Activated T-cell treated with anti-CD3 and anti-CD28 coated beads for 24 hours (primary cell): ENCODE measurements at places on chromosomes 1 and 21.

DNA sequence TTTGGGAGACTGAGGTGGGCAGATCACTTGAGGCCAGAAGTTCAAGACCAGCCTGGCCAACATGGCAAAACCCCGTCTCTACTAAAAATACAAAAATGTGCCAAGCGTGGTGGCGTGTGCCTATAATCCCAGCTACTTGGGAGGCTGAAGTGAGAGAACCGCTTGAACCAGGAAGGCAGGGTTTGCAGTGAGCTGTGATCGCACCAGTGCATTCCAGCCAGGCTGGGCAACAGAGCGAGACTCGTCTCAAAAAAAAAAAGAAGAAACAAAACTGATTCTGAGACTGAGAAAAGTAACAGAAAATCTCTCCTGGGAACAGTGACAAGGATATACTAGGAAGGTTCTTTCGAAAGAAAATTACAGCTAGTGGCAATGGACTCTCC is 20.9 kb downstream of the USP48 start:
- DNase-seq, result no peak

DNA sequence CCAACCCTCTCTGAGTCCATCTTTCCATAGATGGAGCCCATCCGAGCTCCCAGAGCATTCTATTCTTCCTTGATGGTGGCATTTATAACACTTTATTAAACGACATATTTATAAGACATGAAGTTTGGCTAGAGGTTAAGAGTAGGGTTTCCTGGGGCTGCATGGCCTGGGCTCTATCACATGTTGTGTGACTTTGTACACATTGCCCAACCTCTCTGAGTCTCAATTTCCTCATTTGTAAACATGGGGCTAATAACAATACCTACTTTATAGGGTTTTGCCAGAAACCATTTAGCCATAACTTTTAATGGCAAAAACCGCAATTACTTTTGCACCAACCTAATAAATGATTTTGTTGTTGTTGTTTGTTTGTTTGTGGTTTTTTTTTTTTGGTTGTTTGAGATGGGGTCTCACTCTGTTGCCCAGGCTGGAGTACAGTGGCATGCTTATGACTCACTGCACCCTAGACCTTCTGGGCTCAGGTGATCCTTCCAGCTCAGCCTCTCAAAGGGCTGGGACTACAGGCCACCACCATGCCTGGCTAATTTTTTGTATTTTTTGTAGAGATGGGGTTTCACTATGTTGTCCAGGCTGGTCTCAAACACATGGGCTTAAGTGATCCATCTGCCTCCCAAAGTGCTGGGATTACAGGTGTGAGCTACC is 13.9 kb upstream of the ASAP3 start:
- DNase-seq, result no peak

DNA sequence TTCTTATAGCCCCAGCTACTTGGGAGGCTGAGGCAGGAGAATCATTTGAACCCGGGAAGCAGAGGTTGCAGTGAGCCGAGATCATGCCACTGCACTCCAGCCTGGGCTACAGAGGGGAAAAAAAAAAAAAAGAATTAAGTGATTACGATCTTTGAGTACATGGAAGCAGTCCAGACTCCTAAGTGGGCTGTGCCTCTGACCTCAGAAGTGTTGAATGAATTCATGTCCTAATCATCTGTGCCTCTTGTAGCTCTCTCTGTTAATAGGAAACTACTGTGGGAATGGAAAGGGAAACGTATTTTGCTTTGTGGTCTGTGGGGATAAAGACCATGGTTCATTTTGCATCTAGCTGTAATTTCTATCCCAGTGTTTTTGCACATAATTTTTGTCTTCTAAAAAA is 8.4 kb upstream of the IVNS1ABP start:
- no peak for DNase-seq

DNA sequence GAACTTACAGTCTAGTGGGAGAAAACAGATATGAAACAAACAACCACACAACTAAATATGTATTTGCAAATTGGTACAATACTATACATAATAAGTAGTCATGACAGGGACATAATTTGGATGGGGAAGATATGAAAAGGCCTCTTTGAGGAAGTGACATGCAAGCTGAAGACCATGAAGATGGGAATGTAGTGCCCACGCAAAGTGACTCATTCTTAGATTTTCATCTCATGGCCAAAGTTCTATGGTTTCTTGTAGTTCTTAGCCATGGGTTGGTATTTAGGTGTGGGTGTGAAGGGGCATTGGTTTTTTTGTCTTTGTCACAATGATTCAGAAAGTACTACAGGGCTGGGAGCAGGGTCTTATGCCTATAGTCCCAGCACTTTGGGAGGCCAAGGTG is 105.4 kb upstream of the FAM78B start:
- DNase-seq, result no peak

DNA sequence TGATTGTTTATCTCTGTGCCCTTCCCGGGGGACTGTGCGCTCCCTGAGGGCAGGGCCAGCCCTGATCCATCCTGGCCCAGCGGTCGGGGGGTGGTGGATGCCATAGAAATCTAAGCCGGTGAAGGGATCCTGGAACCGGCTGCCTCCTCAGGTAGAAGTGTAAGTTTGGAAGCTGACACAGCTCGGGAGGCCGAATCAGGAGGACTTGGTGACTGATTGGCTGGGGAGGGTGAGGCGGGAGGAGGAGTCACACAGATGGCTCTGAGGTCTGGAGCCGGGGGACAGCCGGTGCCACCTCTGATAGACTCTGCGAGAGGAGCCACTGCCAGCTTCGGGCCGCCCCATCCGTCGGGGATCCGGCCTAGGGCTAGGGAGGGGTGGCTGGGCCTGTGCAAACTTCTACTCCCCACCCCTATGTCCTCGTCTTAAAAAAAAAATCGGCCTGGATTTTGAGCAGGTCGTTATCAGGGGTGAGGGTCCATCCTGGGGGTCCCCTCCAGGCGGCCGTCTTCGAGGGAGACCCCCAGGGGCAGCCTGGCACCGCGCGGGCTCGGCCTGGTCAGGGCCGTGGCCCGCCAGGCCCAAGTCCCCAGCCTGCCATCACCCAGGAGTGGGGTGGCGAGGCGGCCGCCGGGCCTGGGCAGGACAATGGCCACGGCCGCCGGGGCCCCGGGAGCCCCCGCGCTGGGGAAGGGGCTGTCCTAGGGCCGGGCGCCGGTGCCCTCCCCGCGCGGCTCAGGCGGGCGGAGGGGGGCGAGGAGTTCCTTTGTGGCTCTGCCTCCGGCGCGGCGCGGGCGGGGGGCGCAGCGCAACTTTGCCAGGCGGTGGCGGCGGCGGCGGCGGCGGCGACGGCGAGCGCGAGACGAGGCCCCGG is 708 bp upstream of the ZNF362 start:
- DNase-seq, result peak; percentile 27

GRCh38 chr1:153526132-153526543 is 9.7 kb downstream of the S100A6 start:
- DNase-seq, result no peak

GRCh38 chr1:66355756-66356155 is 178.2 kb upstream of the SGIP1 start:
- DNase-seq, result no peak

GRCh38 chr1:166920561-166921475 is 44.8 kb upstream of the TADA1 start:
- no peak for DNase-seq

- no peak for DNase-seq
Measured at GRCh38 chr1:87144316-87144895, 184.3 kb upstream of the LMO4 start.

- no peak for DNase-seq
Measured at GRCh38 chr1:233215135-233215760, 80.3 kb downstream of the PCNX2 start.
